Osteocyte (in vitro differentiated cells): ENCODE measurements at places on chromosomes 13 and 19. TPM values are rescaled to one million over a fixed set of nuclear protein-coding genes. Genes with fewer than 3 reads are reported as not detected.

Gene IGFL3
- total RNA-seq, result not detected in 2 replicates

GRCh38 chr19:30579419-30579818 lies 207.2 kb downstream of the ZNF536 start:
- no peak for DNase-seq

Gene SLC25A41
- 0.27 TPM in 1 of 2 replicates, not detected in the other for total RNA-seq

- DNase-seq, result no peak
Observed at GRCh38 chr19:34096020-34096915, 76.0 kb upstream of the LSM14A start.

DNA sequence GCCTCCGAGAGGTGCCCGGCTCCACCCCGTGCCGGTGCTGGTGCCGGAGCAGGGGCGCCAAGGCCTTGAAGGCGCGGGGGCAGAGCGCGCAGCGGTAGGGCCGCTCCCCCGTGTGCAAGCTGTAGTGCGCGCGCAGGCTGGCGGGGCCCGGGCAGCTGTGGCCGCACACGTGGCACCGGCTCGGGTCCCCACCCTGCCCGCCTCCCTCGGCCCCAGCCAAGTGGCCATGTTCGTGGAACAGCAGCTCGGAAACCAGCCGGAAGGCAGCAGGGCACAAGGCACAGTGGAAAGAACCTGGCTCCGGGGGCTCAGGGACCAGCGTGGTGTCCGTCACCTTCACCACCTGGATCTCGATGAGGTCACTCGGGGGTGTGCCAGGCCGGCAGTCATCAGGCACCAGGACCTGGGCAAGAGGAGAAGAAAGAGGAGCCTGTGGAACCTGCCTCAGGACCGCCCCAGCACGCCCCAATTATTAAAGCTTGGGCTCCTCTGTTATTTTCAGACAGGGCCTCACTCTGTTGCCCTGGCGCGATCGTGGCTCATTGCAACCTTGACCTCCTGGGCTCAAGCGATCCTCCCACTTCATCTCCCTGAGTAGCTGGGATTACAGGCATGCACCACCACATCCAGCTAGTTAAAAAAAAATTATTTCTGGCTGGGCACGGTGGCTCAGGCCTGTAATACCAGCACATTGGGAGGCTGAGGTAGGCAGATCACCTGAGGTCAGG lies 2.0 kb downstream of the ZNF784 start:
- DNase-seq, result no peak

Gene SHISA7
- not detected in 2 replicates for total RNA-seq

DNA sequence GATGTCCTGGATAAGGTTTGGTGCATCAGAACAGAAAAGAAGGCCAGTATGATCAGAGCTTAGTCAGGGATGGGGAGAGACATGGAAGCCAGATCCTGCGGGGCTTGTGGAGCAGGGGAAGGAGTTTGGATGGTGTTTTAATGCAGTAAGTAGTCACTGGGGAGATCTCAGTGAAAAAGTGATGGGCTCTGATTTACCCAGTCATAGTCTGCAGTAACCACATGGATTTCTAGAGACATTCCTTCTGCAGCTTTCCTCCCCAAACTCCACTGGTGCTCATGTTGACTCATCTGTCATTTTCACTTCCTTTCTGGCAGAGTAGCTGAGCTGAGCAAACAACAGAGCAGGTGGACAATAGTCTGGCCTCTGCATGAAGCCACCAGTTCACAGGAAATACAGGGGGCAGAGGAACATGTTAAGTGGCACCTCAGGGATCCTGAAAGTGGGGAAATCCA lies 144.1 kb downstream of the DPF1 start:
- DNase-seq, result no peak

DNA sequence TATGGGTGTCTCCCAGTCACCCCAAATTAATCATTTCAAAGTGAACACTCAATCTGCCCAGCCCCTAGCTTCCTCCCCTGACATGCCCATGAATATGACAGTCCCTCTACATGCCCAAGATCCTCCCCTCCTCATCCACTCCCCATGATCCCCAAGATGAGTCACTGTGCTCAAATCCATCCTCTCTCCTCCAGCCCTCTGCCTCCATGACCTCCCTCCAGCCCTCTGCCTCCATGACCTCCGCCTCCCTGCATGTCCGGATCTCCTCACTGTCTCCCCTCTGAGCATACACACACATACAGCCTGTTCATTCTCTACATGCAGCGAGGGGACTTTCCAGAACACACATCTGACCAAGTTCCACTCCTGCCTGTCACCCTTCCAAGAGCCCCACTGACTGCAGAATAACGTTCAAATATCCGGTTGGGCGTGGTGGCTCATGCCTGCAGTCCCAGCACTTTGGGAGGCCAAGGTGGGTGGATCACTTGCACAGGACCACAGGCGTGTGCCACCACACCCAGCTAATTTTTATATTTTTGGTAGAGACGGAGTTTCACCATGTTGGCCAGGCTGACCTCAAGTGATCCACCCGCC lies 18.4 kb upstream of the FEM1A start:
- no peak for DNase-seq
